ENCODE measurements at places on chromosomes 3 and 15.

DNA sequence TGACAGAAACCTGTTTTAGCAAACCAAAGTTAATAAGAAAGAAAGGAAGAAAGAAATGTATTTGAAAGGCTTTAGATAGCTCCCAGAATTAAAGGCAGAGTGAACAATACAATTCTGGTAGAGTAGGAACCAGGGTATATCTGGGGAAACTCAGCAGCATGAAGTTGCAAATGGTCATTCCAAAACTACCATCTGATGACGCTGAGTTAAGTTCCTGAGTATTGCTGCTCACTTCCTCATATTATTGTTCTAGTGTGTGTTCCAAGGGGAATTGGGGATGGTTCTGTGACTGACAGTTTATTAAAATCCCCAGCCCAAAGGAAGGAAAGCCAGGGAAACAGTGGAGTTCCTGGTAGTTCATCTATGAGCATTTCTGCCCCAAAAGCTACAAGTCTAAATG, 88.3 kb upstream of the FRMD4B start:
- no peak for DNase-seq

DNA sequence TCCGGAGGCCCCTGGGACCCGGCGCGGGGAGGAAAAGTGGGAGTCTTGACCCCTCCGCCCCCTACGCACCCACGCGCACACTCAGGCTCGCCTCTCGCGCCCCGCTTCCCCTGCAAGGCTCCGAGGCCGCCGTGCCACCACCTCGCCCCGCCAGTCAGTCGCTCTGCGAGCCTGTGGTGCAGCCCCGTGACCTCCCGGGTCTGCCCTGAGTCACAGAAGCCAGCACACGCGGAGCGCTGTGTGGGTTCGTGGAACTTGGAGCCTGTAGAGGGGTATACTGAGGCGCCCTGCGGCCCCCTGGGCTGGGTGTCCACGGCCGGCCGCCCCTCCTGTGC, 380 bp upstream of the ALS2CL start:
- peak; percentile 62 for DNase-seq

DNA sequence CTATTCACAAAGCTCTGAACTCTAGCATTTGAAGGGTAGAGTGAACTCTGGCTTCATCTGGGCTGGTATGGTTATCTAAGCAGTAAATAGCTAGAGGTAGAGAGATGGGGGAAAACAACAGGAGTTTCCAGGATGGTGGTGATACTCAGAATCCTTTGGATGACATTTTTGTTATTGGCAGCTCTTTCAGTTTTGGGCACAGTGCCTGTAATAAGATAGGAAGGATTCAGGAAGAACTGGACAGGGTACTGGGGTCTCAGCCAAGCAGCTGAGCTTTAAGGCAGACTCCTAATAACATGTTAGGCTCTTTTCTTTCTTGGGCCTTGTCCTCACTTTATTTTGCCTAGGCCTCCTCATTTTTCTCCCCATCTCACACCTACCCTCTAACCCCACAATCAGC, 338.5 kb downstream of the CADM2 start:
- DNase-seq = no peak

DNA sequence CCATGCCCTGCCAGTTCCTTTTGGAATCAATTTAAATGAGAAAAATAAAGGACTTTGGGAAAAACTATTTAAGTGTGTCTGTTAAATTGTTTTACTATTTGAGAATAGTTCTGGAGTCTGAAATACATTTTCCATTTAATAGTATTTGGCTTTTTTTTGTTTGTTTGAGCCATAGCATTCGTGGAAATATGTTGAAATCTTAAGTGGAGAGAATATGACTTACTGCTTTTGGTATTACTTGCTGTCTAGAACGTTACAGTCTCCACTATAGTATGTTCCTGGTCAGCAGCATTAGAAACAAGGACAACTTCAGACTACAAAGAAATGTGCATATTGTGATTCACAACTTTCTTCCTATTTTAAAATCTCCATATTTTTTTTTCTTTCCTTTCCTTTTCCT, 179.4 kb downstream of the GHSR start:
- no peak for DNase-seq

DNA sequence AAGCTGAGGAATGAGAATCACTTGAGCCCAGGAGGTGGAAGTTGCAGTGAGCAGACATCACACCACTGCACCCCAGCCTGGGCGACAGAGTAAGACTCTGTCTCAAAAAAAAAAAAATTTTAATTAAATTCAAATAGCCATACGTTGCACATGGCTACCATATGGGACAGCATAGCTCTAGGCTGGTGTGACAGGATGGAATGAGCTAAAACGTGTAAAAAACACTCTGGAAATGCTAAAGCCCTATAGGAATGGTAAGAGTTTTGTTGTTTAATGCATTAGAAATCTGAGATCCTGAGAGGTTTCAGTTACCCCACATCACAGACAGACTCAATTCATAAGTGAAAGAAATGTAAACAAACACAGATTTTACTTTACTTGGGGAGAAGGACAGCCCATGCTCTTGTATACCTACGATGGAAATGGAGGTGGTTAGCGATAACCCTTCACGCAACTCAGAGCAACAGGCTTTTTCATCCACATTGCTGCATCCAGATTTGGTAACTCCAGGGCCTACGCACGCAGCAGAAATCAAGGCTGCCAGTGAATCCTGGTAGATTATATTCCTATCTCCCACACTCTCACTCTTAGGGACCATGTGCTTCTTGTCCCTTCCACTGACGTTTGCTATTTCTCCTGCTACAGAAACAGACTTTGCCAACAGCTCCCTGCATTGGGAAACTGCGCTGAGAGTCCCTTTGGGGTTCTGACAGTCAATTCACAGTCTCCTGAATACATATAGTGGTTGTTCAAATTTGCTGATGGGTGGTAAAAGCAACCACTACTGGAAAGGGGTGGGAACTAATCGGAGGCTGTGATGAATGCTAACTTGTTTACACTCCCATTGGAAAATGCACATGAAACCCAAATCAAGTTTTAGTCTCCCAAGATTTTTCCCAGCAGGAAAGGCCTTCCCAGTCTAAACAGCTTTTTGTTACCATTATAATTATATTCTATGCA, 3.1 kb downstream of the SH3BP5 start:
- DNase-seq = no peak

DNA sequence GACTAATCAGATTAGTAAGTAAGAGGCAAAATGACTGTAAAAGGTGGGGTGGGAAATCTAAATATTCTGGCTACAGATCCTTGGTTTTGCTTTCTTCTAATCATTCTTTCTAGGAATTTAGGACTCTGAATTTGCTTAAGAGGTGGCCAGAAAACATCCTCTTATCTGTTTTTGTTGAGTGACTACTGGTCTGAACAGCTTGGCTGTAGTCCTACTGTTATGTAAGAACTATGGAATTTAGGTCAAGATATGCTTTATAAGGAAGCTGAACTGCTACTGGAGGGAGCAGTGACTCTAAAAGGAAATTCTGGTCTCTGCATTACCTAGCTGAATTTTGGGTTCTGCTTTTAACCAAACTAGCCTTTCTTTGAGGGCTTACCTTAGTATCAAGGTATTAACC, 33.5 kb upstream of the CSPG5 start:
- DNase-seq = no peak

Measured in stimulated activated CD4-positive, alpha-beta T cell treated with anti-CD3 and anti-CD28 coated beads, Interleukin-15, amount 100 ng/mL, for 24 hours (primary cell).